ENCODE measurements at places on chromosomes 16 and 17.

- DNase-seq, result no peak
These were observed 19.6 kb downstream of the NT5M start for GRCh38 chr17:17322516-17323510.

DNA sequence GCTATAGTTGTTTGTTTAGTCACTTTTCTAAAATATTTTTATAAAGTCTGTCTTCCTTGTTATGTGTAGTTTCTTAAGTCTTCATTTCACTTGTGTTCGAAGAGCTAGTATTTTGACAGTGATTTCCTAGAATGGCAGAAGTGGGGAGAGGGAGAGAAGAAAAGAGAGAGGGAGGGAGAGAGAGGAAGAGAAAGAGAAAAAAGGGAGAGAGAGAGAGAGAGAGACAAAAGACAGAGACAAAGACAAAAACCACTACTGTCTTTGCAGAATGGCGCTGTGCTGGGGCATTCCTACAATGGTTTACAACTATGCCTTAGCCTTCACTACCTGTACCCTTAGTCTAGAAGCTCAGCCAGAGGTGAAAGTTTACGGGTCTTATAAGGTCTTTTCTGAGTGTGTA is 90.5 kb downstream of the CA4 start:
- DNase-seq, result no peak

DNA sequence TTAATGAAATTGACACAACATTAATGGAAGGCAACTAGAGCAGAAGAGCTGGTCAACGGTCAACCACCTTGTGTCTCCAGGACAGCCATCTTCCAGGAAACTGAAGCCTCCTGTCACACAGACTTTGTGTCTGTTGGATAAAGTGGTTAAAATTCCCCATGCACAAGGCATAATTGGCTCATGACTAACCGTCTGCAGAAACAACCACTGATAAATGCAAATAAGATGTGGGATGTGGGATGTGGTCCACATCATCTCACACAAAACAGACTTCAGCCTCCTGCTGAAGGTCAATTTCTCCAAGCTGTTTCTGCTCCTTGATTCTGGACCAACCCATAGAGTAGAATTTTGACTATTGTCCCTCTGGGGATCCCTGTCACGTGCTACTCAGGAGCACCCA is 26.9 kb upstream of the XYLT1 start:
- DNase-seq, result no peak

- DNase-seq, result no peak
These were observed 336.2 kb upstream of the PMFBP1 start for GRCh38 chr16:72508191-72508590.

- DNase-seq, result no peak
These were observed 373.7 kb downstream of the SNX29 start for GRCh38 chr16:12349936-12350850.

- DNase-seq, result peak; percentile 30
These were observed 599.4 kb upstream of the CDH5 start for GRCh38 chr16:65767125-65767524.

DNA sequence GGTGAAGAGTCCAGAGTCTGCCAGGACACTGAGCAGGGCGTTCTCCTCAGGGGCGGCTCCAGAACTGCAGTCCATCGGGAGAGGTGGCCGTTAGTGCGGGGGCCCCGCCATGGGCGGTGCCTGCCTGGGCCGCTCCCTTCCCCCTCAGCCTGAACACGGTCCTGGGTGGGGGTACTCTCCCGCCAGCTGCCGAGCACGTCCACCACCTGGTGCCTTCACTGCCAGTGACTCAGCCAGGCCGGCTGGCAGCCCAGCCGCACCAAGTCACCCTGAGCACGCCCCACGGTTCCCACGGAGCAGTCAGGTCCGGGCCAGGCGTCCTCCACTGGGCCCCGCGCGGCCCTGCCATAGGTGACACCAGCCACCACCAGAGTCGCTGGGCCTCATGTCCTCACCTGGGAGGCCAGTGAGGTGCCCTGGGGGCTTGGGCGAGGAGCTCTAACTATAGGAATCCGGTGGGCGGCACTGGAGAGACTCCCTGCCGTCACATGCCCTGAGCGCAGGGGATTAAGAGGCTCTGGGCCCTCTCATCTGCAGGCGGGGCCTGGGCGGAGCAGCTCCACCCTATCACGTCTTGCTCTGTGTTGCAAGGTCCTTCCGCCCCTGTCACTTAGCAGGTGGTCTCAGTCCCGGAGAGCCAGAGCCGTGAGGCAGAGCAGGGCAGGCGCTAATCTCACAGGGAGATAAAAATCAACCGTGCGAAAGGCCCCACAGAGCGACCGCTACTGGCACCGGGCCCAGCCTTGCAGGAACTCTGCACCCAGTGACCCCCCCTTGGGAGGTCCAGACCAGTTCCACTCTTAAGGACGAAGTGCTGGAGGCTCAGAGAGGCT is 14.3 kb downstream of the PIEZO1 start:
- peak; percentile 69 for DNase-seq

DNA sequence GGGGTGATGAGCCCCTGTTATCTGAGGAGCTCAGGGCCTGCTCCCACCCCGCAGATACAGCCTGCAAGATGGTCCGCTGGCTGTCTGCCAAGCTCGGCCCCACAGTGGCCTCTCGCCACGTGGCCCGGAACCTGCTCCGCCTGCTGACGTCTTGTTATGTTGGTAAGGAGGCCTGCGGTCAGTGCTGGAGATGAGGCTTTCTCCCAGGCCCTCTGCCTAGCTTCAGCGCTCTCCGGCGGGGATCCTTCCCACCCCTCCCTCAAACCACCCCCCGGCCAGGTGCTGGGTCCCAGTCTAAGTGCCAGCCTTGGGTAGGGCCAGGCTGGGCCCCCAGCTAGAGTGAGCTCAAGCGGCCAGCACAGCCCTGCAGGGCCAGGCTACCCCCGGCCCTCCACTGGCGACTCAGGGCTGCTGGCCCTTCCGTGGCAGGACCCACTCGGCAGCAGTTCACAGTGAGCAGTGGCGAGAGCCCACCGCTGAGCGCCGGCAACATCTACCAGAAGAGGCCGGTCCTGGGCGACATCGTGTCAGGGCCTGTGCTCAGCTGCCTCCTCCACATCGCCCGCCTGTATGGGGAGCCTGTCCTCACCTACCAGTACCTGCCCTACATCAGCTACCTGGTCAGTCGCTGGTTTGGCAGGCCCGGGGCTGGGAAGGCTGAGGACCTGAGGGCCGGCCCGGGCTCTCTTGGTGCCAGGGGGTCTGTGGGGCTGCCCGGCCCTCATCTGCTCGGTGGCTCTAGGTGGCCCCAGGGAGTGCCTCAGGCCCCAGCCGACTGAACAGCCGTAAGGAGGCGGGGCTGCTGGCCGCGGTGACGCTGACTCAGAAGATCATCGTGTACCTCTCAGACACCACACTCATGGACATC is 6.1 kb downstream of the WDR81 start:
- no peak for DNase-seq

GRCh38 chr16:53680756-53681155 is 22.9 kb downstream of the RPGRIP1L start:
- no peak for DNase-seq

- DNase-seq, result no peak
These were observed 7.8 kb downstream of the MFSD6L start for GRCh38 chr17:8791248-8791909.

DNA sequence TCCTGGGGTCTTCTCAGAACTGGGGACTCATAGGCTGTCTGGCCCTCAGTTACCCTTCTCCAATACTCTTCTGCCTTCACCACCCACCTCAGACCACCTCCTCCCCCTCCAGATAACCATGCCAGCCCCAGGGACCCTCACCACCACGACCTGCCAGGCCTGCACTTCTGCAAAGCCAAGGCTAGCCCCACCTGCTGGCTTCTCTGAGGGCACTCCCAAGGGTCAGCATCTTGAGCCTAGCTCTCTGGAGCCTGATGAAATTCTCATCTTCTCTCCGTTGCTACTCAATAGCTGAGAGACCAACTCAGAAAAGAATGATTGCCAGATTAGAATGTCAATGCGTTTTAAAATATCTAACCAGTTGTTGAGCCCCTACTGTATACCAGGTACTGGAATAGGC is 56.1 kb upstream of the LYRM9 start:
- DNase-seq, result no peak

- DNase-seq, result no peak
These were observed 84.2 kb downstream of the MGAT5B start for GRCh38 chr17:76952402-76952801.

GRCh38 chr17:12729086-12729485 is 60.2 kb upstream of the ARHGAP44 start:
- no peak for DNase-seq

GRCh38 chr16:22638393-22639206 is 127.9 kb downstream of the NPIPB5 start:
- no peak for DNase-seq

DNA sequence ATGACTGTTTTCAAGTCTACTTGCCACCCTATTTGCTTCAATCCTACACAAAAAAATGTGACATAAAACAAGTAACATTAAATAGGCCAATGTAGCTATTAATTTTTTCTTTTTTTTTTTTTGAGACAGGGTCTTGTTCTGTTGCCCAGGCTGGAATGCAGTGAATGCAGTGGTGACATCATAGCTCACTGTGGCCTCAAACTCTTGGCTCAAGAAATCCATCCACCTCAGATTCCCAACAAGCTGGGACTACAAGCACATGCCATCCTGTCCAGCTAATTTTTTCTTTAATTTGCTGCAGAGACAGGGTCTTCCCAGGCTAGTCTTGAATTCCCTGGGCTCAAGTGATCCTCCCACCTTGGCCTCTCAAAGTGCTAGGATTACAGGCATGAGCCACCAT is 29.4 kb downstream of the ANKFY1 start:
- no peak for DNase-seq

DNA sequence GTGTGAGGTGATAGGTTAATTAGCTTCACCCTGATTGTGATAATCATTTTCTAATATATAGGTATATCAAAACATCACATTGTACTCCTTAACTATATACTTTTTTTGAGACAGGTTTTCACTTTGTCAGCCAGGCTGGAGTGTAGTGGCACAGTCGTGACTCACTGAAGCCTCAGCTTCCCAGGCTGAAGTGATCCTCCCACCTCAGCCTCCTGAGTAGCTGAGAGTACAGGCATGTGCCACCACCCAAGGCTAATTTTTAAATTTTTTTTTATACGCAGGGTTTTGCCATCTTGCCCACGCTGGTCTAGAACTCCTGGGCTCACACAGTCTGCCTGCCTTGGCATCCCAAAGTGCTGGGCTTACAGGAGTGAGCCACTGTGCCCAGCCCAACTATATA is 455.3 kb upstream of the MAF start:
- DNase-seq, result no peak

- peak; percentile 55 for DNase-seq
These were observed 24.8 kb upstream of the BPTF start for GRCh38 chr17:67800495-67800928.

DNA sequence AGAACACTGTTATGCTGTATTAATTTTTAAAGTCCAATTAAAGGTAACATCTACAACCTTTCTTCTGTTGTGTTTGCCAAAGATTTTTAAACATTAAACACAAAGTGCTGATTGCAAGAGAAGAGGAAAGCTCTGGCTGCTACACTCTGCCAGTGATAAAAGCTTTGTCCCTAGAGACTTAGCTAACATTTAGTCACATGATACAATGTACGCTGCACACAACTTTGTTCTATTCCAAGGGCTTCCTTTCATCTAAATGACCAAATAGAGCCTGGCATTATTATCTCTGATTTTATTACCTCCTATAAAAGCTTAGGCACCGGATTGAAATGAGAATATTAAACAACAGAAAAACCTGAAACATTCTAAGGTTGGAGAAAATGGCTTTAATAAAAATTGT is 388.7 kb upstream of the PMFBP1 start:
- DNase-seq, result peak; percentile 11

- peak; percentile 48 for DNase-seq
These were observed 60.1 kb downstream of the AIPL1 start for GRCh38 chr17:6374761-6375312.

DNA sequence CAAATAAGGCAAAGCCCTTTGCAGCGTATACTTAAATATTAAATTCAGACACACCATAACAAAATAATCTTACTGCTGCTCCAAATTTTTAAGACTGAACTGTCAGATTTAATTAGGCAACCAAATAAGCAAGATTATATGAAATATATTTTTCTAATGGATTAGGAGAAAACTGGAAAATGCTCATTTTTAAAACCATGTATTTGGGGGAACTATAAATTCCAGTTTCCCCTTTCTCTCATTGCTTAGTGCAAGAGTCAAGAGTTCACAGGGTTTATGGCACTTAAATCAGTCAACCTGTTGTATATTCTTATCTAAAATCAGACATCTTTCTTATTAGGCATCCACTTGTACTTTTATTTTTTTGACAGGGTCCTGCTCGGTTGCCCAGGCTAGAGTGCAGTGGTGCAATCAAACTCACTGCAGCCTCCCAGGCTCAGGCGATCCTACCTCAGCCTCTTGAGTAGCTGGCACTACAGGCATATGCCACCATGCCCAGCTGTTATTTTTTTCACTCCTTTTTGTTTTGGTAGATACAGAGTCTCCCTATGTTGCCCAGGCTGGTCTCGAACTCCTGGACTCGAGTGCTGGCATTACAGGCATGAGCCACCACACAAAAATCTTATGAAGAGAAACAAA is 2.1 kb upstream of the KANSL1 start:
- DNase-seq, result no peak

GRCh38 chr17:9090641-9091096 is 69.4 kb downstream of the NTN1 start:
- DNase-seq, result no peak

DNA sequence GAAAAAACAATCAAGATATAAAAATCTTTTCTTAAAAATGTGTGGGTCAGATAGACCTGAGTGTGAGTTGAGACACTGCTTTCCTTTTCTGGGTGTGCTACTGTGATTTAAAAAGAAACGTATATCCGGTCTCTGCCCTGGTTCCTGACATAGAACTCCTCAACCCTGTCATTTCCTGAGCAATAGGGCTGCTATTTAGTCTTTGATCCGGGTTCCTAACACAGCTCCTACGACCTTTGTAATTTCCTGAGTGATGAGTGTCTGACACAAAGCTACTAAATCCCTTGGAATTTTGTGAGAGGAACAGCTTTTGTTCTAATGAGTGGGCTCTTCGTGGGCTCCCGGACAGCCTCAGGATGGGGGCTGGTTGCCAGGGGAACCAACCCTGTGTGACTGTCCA is 93.9 kb upstream of the FA2H start:
- DNase-seq, result no peak

DNA sequence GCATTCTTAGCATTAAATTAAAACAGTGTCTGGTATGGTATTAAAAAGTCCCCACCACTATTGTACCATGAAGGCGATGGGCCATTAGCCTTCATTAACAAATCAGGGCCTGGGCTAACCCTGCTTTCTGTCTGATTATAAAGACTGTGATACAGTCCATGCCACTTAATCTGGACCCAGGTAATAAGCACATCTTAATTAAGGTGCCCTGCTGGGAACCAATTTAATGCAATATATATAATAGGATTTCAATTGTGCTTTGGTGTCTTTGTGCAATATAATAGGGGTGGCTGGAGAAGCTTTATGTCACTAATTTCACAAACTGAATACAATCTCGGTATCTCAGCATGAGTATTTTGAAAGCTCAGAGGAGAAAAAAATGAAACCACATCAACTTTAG is 64.4 kb upstream of the CDH8 start:
- no peak for DNase-seq

GRCh38 chr17:36601303-36602029 is at the start of gene MRM1:
Gene MRM1, plus strand, starts transcription at chr17:36601583. Its CDS starts 228 bp downstream, at chr17:36601811.
- DNase-seq, result peak; percentile 97

GRCh38 chr17:62094175-62094574 is 29.1 kb upstream of the MED13 start:
- no peak for DNase-seq
